Iris pigment epithelial cell (primary cell): ENCODE measurements at places on chromosomes 5 and 9.
A peak's percentile ranks its signal among the peaks of the same experiment; 100 is the strongest.

GRCh38 chr9:129485145-129485774, 135.6 kb downstream of the C9orf50 start:
- no peak for DNase-seq

DNA sequence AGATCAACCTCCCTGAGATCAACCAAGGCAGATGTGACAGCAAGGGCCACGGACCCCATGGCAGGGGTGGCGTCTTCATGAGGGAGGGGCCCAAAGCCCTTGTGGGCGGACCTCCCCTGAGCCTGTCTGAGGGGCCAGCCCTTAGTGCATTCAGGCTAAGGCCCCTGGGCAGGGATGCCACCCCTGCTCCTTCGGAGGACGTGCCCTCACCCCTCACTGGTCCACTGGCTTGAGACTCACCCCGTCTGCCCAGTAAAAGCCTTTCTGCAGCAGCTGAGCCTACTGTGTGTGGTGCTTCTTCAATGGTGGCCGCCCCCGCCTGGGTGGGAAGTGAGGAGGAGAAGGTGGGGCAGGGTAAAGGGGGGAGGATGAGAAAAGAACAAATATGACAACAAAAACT, 8.3 kb downstream of the GPX3 start:
- no peak for DNase-seq

DNA sequence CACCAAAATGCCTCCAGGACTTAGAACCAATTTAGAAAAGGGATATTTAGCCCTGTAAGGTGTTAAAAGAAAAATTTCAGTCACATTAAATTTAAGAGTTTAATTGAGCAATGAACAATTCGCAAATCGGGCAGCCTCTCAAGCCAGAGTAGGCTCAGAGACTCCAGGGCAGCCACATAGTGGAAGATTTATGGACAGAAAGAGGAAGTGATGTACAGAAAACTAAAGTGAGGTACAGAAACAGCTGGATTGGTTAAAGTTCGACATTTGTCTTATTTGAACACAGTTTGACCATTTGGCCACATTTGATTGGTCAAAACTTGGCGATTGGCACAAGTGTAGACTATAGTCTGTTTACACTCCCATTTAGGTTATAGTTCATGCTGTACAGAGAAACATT, 525.9 kb upstream of the ZNF608 start:
- DNase-seq = no peak

DNA sequence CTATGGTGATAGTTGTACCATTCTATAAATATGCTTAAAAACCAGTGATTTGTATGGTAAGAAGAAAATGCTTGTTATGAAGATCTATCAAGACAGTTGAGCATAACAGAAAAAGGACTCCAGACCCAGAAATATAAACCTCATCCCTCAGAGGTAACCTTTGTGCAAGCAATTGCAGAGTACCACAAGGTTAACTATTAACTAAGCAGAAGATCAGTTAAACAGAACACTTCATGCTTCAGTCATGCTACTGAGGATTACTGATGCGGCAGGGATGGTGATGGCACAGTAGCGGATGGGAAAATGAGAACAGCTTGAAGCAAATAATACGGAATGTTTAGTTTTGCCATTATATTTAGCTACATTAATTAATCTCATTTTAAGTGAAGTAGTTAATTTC, 45.5 kb downstream of the IARS1 start:
- DNase-seq = peak; percentile 31

GRCh38 chr5:125372694-125373631, 626.5 kb upstream of the ZNF608 start:
- DNase-seq = peak; percentile 63

- peak; percentile 65 for DNase-seq
Measured at GRCh38 chr9:87065981-87066380, 118.7 kb upstream of the GAS1 start.

DNA sequence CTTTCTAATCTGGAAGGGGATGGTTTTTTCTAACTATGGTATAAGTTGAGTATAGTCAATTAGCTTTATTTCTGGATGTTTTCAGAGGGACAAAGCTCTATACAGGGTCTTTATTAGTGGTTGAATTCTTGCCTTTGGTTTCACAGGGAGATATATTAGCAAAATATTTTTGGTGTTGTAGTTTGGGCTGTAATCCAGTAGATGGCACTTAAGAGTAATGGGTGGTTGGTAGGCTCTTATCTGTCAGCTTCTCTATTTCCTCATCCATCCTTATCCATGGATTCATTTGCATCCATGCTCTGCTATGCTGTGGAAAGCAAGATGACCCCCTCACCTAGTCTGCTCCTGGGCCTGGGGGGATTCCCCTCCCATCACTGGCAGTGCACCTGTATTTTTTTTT, 363.6 kb upstream of the CYLC2 start:
- DNase-seq = peak; percentile 11

- no peak for DNase-seq
Measured at GRCh38 chr5:66701244-66701643, 105.1 kb downstream of the MAST4 start.

GRCh38 chr9:124411514-124412227, 3.6 kb downstream of the PSMB7 start:
- peak; percentile 91 for DNase-seq

DNA sequence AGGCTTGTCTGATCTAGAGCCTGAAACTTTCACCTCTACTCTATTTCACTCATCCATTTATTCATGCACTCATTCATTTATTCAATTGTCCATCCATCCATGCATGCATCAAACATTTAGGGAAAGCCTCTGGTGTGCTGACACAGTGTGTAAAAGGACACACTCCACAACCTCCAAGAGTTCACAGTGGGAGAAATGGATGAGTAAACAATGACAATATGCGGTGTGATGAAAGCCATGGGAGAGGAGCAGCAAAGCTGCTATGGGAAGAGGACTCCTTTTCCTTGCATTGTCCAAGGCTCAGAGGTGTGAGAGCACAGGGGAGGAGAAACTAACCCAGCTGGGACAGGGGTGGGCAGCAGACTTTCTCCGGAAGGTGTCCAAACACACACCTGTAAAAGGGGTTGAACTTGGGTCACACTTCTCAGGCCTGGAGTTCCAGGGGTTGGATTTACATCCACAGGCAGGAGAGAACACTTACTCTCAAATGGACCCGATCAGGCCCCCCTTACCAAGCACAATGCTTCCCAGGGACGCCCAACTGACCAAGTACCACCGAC, 21.2 kb upstream of the PFDN1 start:
- no peak for DNase-seq
